Esophagus mucosa (tissue), 1 donor: ENCODE measurements at places on chromosomes 1 and 21. TPM values are rescaled to one million over a fixed set of nuclear protein-coding genes. Genes with fewer than 3 reads are reported as not detected.

Gene CFHR2
- not detected for total RNA-seq

Gene MFAP2
- 5.3 TPM for total RNA-seq

Gene LIN28A
- total RNA-seq = not detected

Gene DIPK1A
- total RNA-seq = 2.8 TPM

- no peak for ATAC-seq
Observed at GRCh38 chr1:234986750-234987414, 141.8 kb downstream of the TOMM20 start.

DNA sequence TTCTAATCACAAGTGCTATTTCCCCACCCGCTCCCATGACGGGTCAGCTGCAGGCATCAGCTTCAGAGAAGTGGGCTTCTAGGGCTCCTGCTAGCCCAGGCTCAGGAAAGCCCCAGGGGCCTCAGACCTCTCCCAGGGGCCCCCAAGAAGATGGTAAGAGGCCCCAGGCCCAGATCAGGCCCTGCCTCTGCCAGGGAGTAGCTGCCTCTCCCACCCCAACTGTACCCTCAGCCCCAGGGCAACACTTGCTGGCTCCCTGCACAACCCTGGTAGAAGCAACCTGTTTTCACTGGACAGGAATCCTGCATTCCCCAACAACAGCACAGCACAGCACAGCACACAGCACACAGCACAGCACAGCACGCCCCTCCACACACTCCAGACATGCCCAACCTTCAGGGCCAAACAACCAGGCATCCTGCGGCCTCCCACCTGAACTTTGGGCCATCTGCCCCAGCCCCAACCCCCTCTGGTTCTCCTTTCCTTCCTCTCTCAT lies 6.5 kb downstream of the BLACAT1 start:
- peak; percentile 7 for ATAC-seq

DNA sequence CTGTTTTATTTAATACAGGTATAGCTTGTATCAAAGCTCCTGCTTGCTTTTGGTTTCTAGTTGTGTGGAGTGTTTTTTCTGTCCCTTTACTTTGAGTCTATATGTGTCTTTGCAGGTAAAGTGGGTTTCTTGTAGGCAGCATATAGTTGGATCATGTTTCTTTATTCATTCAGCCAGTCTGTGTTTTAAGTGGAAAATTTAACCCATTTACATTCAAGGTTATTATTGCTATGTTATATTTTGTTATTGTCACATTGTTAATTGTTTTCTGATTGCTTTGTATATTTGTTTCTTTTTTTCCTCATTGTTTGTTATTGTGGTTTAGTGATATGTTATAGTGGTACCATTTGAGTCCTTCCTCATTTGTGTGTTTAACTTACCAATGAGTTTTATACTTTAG lies 26.7 kb downstream of the CLDN19 start:
- no peak for ATAC-seq

DNA sequence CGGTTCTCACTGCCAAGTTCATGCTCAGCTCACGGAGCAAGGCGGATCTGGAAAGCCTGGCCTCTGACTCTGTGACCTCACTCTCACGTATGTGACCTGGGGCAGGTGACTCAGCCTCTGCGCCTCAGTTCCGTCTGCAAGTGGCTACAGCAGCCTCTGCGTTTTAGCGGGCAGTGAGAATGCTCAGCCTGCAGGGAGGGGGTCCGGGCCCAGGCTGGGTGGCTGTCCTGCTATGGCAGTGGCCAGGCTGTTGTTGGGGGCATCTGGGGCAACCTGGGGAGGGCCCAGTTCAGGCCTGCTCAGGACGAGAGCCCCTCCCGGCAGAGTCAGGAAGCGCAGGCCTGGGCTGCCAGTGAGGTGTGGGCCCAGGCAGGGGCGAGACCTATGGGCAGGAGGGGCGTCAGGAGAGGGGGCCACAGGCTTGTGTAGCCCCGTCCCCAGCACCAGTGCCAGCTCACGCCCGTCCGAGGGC lies 27.9 kb downstream of the ARHGEF16 start:
- peak; percentile 87 for ATAC-seq

DNA sequence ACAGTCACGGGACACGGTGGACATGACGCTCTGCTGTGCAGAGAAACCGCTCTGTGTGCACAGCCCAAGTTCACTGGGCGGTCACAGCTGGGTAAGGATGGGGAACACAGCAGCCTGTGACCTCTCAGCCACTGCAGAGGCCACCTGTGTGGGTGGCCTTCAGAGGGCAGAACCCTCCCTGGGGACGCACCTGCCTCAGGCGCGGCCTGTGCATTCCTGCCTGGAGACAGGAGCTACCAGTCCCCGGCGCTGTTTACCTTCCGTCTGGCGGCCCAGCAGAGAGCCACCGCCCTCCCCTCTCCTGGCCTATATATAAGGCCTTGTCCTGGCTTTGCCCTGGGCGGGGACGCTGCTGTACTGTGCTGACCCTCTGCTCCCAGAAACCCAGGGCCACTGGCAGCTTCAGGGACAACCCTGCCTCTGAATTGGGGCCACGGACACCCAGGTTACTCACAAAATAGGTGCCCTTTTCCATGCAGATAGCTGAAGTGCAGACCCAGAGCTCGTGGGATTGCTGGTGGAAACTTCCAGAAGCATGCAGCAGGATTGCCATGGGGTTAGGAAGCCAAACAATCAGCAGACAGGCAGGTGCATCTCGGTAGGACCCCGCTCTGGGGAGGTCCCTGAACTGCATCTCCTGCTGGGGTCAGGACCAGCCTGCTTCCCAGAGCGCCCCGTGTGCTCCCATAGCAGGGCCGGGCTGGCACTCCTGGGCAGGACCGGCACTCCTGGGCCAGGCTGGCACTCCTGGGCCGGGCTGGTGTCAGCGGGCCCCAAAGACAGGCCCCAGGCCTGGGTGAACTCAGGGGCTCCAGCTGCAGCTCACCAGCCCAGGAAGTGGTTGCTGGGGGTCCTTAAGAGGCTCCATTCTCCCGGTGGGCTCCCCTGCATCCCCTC lies 83.6 kb downstream of the SIK1 start:
- peak; percentile 64 for ATAC-seq

GRCh38 chr1:6465461-6466005 lies 440 bp downstream of the TNFRSF25 start:
- ATAC-seq = no peak

GRCh38 chr1:207952617-207953542 lies 42.0 kb upstream of the CD34 start:
- no peak for ATAC-seq

DNA sequence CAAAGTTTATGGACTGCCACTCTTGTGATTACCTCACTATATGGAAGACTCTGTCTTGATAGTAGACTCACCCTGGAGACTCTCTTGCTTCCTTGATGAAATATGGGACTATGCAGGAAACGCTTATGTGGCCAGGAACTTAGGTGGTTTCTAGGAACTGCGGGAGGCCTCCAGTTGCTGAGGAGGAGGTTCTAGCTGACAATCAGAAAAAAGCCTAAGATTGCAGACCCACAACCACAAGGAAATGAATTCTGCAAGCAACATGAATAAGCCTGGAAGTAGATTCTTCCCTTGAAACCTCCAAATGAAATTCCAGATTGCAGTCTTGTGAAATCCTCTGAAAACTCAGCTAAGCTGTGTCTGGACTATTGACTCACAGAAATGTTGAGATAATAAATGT lies 88.9 kb upstream of the COL11A1 start:
- no peak for ATAC-seq

- ATAC-seq = peak; percentile 95
Observed at GRCh38 chr1:16294219-16295212, 57.5 kb upstream of the CPLANE2 start.

DNA sequence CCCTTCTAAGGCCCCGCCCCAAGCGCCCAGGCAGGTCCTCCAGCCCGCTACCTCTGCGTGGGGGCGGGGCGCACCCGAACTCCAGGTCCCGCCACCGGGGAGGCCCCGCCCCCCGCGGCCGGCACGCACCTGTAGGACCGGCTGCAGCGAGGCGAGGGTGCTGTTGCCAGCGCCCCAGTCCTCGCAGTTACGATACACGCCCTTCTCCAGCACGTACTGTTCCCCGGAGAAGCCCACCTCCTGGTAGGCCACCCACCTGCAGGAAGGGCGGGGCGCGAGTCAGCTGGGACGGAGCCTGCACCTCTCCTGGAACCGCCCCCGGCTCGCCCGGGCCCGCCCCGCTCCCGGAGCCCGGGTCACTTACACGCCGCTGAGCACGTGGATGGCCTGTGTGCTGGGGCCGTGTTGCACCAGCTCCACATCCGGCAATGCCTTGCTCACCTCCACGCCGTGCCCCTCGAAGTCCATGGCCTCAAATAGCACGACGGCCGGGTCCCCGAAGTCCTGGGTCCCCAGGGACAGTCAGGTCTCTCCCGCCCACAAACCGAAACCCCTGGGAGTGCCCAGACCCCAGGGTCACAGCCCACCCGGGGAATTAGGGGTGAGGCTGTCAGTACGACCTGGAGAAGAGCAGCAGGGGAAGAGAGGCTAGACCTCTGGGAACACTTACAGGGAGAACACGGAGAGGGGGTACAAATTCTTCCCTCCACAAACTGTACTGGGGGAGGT lies 17.3 kb downstream of the CRYBG2 start:
- peak; percentile 93 for ATAC-seq

DNA sequence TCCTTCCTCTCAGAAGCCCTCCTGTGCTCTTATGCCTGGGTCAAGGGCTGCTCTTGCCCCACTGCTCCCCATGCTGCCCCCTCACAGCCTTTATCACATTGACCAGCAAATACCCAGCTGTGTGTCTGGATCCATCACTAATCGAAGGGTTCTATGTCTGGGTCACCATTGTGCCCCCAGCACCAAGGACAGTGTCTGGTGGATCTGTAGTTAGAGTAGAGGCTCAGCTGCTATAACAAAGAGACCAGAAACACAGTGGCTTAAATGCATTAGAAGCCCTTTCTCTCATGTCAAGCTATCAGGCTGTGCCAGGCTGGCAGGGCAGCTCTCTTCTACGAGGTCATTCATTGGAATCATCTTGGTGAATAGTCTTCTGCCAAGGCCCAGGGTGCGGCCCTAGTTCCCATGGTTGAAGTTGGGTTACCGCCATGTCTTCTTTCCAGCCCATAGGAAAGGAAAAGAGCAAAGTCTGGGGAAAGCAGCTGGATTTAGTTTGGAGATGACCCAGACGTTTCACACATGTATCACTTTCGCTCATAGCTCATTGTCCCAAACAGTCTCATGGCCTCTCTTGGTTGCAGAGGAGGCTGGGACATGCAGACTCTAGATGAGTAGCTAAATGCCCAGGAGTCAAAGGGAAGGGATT lies 32.2 kb downstream of the STUM start:
- no peak for ATAC-seq

GRCh38 chr1:245810181-245810769 lies 655.5 kb downstream of the KIF26B start:
- ATAC-seq = no peak

DNA sequence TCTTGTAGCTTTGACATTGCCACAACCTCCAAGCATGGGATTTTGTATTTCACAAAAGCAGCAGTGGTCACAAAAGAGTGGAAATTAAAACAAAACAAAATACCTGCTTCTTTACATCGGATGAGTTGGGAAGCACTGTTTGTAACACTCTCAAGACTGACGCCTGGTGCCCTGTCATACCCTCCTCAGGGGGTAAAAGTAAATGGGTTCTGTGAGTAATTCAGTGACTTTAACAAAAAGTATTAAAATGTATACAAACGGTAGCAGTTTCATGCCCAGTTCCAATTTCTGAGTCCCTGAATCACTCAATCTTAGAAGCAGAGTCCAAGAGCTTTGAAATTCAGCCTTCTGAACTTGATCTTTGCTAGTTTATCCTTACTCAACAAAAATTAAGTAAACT lies 152.5 kb downstream of the TIAM1 start:
- no peak for ATAC-seq

DNA sequence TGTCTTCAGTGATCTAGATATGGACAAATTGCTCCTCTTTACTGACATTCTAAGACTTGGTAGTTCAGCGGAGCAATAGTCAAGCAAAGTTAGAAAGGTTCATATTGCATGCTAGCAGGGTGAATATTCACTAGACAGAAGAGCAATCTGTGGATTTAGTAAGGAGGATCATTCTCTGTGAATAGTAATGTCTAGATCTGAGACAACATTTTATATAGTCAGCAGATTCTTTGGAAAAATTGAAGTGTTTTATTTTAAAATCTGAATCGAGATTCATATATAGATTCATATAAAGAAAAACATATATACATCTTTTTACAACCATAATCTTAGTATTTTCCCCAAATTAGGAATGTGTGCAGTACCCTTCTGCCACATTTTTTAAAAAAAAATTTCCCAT lies 274.5 kb upstream of the BRINP3 start:
- no peak for ATAC-seq

DNA sequence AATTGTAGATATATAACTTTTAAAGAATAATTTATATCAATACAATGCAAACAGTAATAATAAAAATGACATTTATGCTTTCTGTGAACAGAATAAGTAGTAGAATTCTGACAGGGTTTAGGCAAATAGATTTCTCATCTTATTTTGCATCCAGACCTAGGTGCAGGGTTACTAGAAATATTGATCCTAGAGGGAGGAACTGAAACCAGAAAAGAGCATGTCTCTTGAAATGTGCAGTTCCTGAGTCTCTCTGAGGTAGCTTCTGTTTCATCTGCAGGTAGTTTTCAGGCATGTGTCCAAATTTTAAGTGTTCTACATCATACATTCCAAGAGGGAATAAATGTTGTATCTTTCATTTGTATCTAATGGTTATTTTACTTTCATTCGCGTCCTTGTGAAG lies 631.9 kb upstream of the ADGRL4 start:
- no peak for ATAC-seq

DNA sequence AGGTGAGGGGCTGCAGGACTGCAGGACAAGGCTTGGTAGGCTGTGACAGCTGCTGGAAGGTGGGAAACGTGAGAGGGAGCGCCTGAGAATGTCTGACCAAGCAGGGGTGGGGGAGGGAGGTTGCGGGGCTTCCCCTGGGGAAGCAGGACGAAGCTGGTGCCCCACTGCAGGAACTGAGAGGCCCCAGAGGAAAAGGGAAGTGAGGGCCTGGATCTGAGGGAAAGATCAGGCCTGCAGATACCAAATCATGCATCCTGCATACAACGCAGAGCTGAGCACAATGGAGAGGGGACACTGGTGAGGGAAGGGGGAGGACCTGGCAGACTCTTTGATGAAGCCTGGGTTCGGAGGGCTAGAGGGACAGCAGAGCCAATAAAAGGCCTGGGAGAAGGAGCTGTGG lies 65.7 kb upstream of the BACE2 start:
- no peak for ATAC-seq

DNA sequence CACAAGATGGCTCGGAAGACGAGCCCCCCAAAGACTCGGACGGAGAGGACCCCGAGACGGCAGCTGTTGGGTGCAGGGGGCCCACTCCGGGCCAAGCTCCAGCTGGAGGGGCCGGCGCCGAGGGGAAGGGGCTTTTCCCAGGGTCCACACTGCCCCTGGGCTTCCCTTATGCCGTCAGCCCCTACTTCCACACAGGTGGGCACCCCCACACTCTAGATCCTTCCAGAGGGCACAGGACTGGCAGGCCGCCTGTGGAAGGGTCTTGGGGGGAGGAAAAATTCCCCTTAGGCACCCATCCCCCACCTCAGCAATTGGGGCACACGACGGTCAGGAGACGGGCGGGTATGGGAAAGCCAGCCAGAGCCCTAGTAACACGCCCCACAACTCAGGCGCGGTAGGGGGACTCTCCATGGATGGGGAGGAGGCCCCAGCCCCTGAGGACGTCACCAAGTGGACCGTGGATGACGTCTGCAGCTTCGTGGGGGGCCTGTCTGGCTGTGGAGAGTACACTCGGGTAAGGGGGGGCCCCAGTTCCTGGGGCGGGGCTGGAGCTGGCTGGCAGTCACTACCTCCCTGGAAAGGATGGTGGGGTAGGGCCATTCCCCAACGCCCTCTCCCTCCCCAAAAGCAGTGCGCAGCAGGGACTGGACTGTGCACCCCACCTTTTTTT lies 16.1 kb downstream of the NOC2L start:
- peak; percentile 1 for ATAC-seq
